ENCODE measurements at places on chromosomes 2 and 18.

- DNase-seq = no peak
Observed at GRCh38 chr2:54052825-54053718, 62.3 kb upstream of the ACYP2 start.

DNA sequence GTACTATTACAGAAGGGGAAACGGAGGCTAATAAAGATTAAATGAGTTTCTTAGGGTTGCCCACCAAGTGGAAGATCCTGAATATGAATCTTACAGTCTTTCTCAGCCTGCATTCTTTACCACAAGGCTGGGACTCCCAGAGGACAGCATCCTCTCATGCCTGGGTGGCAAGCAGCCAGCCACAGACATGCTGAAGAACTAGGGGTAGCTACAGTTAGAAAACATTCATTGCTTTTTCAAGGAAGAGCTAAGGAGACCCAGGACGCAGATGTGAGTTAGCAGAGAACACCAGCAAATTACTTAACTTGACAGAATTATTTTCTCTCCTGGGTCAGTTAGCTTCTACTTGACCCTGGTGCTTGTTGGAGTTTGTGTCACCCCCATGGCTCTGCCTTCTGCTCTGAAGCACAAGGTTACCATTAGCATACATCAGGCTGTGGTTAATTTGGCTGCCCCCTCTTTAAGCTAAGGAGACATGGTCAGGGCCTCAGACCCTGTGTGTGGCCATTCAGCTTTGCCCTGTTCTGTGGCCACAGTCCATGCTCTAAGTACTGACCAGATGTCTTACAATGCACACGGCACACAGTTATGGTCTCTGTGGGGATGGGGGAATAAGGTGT is 132.3 kb upstream of the TNP1 start:
- peak; percentile 58 for DNase-seq

DNA sequence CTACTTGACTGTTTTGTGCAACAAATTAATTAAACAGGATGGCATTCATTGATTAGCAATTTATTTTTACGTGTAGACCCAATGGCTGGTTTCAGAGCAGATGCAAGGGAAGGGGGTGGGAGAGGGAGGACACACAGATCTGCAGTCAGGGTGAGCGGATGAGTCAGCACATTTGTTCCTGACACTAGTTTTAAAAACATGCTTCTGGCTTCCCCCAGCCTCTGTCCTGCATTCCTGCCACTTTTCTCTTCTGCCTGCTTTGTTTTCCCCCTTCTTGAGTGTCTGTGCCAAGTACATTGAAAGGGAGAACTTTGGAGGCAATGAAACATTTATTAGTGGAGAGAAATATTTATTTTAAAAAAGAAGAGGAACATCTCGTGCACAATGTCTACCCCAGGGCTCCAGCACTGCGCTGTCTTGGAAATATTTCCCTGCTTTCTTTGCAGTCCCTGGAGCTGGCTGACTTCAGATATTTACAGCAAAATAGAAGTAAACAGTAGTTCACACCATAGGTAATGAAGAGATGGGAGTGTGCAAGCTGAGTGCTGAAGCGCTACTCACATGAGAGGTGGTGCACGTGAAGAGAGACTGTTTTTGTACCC is 52.2 kb downstream of the NRP2 start:
- DNase-seq = peak; percentile 63

- no peak for DNase-seq
Observed at GRCh38 chr2:57510704-57511103, 535.9 kb upstream of the VRK2 start.

DNA sequence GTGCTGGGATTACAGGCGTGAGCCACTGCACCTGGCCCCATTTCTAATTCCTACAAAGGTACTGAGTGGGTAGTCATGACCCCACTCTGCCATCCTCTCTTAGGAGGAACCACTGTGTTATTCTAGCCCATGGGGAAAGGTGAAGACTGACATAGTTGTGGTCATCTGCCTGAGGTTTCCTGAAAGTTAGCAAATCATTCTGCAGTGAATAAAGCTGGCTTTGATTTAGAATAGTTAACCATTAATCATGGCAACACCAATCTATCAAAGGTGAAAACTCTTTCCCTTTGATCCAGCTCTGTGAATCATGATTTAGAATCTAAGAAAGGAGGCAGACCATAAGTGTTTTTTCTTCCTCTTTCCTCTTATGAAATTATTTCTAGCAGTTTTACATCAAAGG is 50.8 kb downstream of the SUMO1 start:
- no peak for DNase-seq

GRCh38 chr18:73636355-73636754 is 511.3 kb downstream of the FBXO15 start:
- no peak for DNase-seq
